ENCODE measurements at places on chromosomes 16 and 17. TPM values are rescaled to one million over a fixed set of nuclear protein-coding genes. Genes with fewer than 3 reads are reported as not detected.

The GPR179 gene
- not detected for total RNA-seq

The LRRC37A gene
- 4.5 TPM for total RNA-seq

The MVD gene
- total RNA-seq = 139 TPM

The GAS2L2 gene
- not detected for total RNA-seq

The CACNG4 gene
- not detected for total RNA-seq

The CX3CL1 gene
- not detected for total RNA-seq

The PRSS21 gene
- 0.59 TPM for total RNA-seq

The TMEM235 gene
- total RNA-seq = not detected

The NACA2 gene
- not detected for total RNA-seq

The C17orf67 gene
- 0.73 TPM for total RNA-seq

The KRTAP1-5 gene
- 1.6 TPM for total RNA-seq

The SNAI3 gene
- total RNA-seq = not detected

The SLC5A10 gene
- not detected for total RNA-seq

The CMTM1 gene
- 1.8 TPM for total RNA-seq

The OR1F1 gene
- not detected for total RNA-seq

The ALDH3A1 gene
- 0.20 TPM for total RNA-seq

The SLC25A11 gene
- 50.0 TPM for total RNA-seq

The CRYM gene
- total RNA-seq = 0.59 TPM

The EME1 gene
- 10.3 TPM for total RNA-seq

The NOTUM gene
- not detected for total RNA-seq

The CAVIN1 gene
- total RNA-seq = 515 TPM

The CHD9NB gene
- total RNA-seq = 0.98 TPM

The KRTAP4-1 gene
- total RNA-seq = not detected

The CDRT15 gene
- total RNA-seq = not detected

The MMP2 gene
- 531 TPM for total RNA-seq

The TP53 gene
- total RNA-seq = 30.9 TPM

The NPIPB9 gene
- total RNA-seq = 2.7 TPM
